ENCODE measurements at places on chromosomes 2 and 18.

GRCh38 chr2:219803294-219803693 lies 175.9 kb downstream of the SLC4A3 start:
- no peak for DNase-seq

DNA sequence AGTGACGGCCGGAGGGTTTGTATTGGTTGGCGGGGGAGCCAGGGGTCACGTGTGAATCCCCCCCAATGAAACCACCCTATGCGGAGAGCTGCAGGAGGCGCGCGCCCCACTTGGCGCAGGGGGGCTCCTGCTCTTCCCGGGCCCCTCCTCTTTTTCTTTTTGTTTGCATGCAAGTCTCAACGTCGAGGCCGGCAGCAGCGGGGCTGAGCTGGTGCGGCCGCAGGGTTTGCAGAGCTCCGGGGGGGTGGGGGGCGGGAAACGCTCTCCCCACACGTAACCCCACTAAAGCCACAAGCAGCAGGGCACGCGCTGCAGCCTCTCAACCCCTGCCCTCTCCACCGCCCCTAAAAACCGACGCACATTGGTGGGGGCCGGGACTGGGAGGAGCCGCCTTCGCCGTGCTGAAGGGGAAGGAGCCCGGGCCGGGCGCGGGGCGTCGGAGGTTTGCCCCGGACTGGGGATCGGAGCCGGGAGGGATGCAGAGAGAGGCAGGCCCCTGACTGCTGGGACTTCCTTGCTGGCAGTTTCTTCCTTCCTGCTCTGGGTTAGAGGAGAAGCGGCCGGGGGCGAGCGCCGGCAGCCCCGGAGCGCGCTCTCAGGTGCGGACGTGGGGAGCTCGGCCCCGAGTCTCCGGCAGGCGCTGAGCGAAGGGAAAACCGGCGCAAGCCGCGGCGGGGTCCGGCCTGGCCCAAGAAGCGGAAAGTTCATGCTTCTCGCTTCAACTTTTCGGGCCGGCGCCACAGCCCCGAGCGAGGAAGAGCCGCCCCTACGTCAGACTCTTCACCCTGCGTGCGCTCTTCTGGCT lies 864 bp downstream of the LBH start:
- DNase-seq, result peak; percentile 64

DNA sequence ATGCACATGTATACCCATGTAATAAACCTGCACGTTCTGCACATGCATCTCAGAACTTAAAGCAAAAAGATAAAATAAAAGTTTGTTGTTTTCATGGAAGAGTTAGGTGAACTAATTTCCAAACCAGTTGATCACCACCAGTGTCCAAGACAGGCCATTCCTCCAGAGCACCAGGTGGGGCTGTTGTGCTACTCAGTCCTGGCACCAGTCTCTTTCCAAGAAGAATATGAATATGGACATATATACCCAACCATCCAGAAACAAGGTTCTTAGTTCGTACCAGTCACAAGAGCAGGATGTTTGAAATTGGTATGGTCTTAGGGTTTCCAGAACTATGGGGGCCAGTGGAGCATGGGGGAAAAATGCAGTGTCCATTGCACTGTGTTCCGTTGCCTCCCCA lies 17.2 kb upstream of the TNP1 start:
- DNase-seq, result peak; percentile 22

DNA sequence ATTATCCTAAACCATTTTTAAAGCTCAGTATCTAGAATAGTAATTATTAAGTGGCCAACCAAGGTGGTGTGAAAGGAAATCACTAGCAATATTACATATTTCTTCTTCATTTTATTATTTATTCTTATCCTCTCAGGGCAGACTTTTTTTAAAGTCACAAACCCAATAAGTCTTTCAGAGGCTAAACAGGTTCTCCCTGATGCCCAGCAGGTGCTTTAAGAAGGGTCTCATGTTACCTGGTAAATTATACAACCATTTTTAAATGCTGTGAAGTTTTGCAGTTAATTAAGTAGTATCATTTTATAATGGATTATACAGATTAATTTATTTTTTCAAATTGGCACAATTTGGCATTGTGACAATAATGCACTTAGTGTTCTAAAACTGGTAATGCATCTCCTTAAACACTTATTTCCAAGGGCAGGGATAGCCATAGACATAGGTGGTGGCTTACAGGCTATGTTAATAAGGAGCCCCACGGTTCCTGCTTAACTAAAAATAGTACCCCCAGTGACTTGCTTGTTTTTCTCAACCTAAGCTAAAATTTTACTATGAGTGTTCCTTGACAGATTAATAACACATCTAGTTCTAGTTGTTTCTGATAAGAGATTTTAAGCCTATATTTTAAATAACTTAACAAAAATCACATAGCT lies 67.0 kb downstream of the PMS1 start:
- no peak for DNase-seq

DNA sequence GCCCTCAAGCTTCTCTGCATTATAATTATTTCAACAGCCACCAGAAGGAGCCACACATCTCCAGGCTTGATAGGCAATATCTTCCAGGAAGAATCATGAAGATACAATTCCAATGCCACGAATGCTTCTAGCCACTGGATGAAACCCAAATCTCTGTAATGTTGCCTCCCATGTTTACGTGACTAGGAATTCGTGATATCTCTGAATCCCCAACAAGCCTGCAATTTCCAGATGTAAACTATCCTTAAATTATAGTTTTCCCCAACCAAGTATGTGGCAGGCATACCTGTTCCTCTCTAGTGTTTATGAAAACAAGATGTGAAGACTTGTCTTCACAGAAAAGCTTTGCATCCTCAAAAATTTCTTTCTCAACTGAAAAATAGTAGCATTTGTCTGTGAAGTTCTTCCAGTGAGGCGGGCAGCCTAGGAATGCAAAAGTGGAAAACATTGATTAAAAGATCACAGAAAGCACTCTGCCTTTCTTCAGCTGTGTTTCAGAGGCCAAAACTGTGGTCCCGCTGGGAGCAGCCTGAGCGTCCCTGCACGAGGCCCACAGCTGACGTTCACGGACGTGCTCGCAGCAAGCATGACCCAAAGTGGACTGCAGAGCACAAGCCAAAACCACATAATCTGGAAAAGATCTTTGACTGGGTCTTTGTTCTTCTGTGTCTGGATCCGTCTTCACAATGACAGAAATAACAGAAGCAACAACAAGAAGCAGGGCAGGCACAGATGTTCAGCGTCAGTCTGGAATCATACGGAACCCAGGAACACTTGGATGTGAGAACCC lies 65.1 kb upstream of the THOC1 start:
- DNase-seq, result no peak

- DNase-seq, result no peak
Observed at GRCh38 chr2:238162251-238162845, 3.6 kb downstream of the ERFE start.

GRCh38 chr18:9405130-9405529 lies 70.2 kb upstream of the RALBP1 start:
- DNase-seq, result no peak

- no peak for DNase-seq
Observed at GRCh38 chr2:151765760-151766410, 31.6 kb upstream of the NEB start.

- no peak for DNase-seq
Observed at GRCh38 chr2:12318427-12319057, 398.2 kb upstream of the TRIB2 start.

DNA sequence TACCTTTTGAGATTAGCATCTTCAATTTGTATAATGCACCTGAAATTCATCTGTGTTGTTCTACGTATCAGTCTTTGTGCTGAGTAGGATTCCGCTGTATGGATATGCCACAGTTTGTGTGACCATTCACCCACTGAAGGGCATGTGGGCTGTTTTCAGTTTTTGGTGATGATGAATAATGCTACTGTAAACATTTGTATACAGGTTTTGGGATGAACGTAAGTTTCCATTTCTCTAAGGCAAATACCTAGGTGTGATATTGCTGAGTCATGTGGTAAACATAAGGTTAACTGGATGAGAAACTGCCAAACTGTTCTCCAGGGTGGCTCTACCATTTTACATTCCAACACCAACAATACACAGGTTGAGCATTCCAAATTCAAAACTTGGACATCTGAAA lies 35.1 kb downstream of the CABYR start:
- DNase-seq, result peak; percentile 2

Measured in DMS53 (cell line).